ENCODE measurements at places on chromosomes 5 and 9.
A peak's percentile ranks its signal among the peaks of the same experiment; 100 is the strongest.

DNA sequence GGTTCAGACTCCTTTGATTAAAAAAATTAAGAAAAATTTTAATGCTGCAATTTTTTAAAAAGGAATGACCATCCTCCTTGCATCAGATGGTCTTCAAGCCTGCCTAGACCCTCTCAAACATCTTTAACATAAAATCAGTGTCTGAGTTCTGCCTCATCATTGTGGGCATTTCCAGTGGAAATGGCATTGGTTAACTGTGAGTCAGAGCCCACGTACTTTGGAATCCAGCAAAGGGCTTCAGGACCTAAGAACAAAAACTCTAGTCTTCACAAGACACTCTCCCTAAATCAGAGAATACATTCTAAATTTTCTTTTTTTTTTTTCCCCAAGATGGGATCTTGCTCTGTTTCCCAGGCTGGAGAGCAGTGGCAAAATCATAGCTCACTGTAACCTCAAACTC lies 9.4 kb upstream of the C5orf15 start:
- DNase-seq = peak; percentile 66

- DNase-seq = no peak
Observed at GRCh38 chr5:128553747-128554146, 15.7 kb upstream of the FBN2 start.

DNA sequence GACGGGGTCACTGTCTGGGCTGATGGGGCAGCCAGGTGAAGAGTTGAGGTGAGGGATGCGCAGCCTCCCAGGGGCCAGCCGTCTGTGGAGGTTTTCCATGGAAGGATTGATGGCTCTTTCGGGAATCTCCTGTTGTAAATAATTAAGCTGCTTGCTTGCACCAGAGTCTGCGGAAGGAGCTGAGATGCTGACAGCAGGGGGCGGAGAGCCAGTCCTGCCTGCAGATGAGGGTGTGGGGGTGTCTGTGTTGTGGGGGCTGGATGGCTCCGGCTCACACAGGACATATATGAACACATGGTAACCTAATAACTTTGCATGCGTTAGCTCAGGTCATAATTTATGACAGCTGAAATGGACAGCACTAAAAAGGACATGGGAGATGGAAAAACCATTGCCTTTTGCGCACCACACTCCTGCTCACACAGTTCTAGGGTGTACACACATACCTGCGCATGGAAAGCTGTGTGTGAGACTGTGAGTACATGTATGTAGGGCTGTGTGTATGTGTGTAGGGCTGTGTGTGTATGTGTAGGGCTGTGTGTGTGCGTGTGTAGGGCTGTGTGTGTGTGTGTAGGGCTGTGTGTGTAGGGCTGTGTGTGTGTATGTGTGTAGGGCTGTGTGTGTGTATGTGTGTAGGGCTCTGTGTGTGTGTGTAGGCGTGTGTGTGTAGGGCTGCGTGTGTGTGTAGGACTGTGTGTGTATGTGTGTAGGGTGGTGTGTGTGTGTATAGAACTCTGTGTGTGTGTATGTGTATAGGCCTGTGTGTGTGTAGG lies 36.8 kb upstream of the SEMA4D start:
- DNase-seq = no peak

- no peak for DNase-seq
Observed at GRCh38 chr9:94895668-94896067, 169.2 kb downstream of the AOPEP start.

GRCh38 chr5:14414007-14414406 lies 167.6 kb upstream of the OTULINL start:
- DNase-seq = no peak

GRCh38 chr5:149456597-149457392 lies 77.7 kb upstream of the IL17B start:
- no peak for DNase-seq

- peak; percentile 44 for DNase-seq
Observed at GRCh38 chr9:133377721-133378216, 1.6 kb downstream of the STKLD1 start.

DNA sequence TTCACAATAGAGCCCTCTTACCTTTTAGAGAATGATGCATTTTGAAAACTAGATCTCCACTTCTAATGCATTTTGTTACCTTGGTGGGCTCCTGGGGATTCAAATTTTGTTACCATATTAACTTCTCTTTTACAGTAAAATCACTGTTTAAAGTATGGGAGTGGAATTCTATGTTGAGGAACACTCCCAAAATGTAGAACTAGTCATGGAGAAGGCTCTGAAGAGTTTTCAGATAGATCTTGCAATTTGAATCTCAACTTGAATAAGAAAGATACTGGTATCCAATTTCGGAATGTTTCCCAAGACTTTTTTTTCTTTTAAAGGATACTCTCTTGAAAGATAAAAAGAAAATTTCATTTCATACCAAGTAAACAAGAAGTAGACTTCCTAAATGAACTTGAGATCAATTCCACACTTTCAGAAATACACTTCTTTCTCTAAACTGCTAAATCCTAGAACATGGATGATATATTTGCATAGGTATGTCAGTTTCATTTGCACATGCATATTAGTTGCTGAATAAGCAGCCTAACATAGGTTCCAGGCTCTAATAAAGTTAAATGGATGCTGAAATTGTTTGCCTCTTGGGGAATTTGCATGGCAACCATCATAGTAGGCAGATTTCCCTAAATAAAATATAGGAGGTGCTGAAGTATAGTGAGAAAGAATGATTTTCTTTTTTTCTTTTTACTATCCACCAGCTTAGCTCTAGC lies 205.4 kb downstream of the ADAMTS6 start:
- DNase-seq = no peak

DNA sequence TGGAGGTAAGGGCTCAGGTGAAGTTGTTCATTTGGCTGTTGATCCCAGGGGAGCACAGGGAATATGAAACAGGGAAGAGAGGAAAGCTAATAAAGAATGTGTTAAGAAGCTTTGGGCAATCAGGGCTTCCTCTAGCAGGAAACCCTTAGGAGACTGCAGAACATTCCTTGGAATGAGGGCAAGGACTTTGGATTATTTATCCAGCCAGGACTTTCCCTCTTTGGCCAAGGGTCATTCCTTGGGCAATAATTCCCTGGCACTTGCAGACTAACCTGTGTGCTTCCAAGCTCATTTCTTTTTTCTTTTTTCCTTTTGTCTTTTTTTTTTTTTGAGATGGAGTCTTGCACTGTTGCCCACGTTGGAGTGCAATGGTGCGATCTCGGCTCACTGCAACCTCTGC lies 209.2 kb upstream of the MAP3K1 start:
- no peak for DNase-seq
